ENCODE measurements at places on chromosomes 4 and X. TPM values are rescaled to one million over a fixed set of nuclear protein-coding genes. Genes with fewer than 3 reads are reported as not detected.

Gene RNF175
- under 0.01 TPM for total RNA-seq

Gene MAOB
- under 0.01 TPM for total RNA-seq

Gene GABRG1
- not detected for total RNA-seq

Gene PDGFRA
- total RNA-seq: 254 TPM

Gene SLC16A2
- total RNA-seq: 9.2 TPM

Gene RTL9
- 0.39 TPM for total RNA-seq

Gene DDX53
- total RNA-seq: not detected

Gene IL1RAPL2
- total RNA-seq: 0.20 TPM

Gene SLC34A2
- not detected for total RNA-seq

Gene NKX6-1
- under 0.01 TPM for total RNA-seq

Gene TCEAL5
- total RNA-seq: under 0.01 TPM

Gene LAP3
- 124 TPM for total RNA-seq

Gene ZNF81
- total RNA-seq: 4.0 TPM

Gene OCIAD2
- 2.2 TPM for total RNA-seq

Gene FGFBP2
- total RNA-seq: not detected
